GM04504 (cell line): ENCODE measurements at places on chromosomes 11 and 22.

- DNase-seq = no peak
These were observed 361.7 kb downstream of the INSC start for GRCh38 chr11:15476371-15476917.

GRCh38 chr11:27898166-27898565 lies 197.9 kb upstream of the BDNF start:
- no peak for DNase-seq

DNA sequence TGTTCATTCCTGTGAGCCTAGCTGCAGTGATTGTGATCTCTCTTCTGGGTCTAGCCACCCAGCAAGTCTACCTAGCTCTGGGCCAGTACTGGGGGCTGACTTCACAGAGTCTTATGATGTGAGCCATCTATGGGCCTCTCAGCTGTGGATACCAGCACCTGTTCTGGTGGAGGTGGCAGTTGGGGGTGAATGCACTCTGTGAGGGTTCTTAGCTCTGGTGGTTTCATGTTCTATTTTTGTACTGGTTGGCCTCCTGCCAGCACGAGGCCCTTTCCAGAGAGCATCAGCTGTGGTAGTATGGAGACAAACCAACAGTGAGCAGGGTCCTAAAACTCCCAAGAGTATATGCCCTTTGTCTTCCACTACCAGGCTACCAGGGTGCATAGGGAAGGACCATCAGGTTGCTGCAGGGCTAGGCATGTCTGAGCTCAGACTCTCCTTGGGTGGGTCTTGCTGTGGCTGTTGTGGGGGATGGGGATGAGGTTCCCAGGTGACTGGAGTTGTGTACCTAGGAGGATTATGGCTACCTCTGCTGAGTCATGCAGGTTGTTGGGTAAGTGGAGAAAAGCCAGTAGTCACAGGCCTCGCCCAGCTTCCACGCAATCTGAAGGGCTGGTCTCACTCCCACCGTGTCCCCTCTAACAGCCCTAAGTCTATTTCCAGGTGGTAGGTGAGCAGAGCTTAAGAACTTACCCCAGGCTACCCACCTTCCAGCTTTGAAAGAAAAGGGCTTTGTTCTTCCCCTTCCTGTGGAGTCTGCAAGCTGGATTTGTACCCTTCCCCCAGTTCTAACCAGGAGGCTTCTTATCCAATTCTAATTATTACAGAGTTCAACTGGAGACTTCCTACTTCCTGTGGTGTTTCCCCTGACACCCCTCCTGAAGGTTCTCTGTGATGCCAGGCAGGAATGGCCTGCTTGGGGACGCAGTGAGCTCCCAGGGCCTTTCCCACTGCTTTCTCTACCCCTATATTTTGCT lies 250.7 kb downstream of the LUZP2 start:
- no peak for DNase-seq

DNA sequence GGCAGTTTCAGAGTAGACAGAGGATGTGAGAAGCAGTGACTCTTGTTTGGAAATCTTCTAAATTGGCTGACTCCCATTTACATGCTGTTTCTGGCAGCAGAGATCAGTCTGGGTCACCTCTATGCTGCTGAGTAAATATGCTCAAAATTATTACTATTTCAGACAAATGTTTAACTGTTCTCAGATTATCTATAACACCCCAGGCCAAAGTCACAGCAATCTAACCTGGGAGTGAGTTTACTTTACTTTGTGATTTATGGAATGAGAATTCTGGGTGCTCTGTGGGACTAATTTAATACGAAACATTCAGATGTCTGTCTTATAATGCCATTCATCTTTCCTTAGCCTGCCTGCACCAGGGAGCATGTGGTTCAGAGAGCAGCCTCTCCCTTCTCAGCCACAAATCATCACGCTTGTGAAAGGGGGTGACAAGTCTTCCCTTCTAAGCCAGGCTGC lies 282.5 kb upstream of the MPPED2 start:
- DNase-seq = no peak

- DNase-seq = no peak
These were observed 4.0 kb downstream of the APOL4 start for GRCh38 chr22:36197514-36198146.

DNA sequence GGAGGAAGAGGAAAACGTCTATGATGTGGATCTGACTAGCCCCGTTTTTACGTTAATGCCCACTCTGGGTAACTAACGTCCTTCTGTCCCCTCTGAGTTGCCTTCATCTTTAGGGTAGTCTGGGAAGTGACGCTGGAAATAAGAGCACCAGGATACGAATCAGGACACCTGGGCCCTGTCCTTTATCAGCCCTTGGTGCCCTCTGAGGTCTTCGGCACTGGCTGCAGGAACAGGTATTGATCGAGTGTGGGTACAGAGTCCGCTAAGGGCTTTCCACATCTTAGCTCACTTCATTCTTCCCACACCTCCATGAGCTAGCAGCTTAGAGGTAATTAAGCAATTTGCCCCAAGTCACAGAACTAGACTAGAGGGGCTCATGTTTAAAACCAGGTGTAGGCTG lies 223.8 kb downstream of the DBX1 start:
- DNase-seq = no peak

DNA sequence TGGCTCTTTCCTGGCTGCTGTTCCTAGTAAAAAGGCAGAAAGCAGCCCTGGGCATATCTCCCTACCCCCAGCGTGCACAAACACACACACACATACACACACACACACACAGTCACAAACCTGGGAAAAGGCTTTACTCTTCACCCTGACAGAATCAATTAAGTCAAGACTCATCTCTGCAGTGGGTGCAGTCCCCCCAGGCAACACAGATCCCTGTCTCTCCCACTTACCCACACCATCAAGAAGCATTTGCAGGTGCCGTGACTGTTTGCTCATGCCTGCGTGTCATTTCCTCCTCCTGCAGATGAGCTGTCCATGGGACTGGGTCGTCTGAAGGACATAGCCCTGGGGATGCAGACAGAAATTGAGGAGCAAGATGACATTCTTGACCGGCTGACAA lies 28.6 kb downstream of the SNAP29 start:
- DNase-seq = no peak

- peak; percentile 71 for DNase-seq
These were observed 182.1 kb upstream of the SORL1-AS1 start for GRCh38 chr11:121634889-121635288.

- no peak for DNase-seq
These were observed 46.1 kb downstream of the ZBTB16 start for GRCh38 chr11:114105611-114106010.

GRCh38 chr11:123135863-123136446 lies 59.1 kb downstream of the CLMP start:
- DNase-seq = no peak

- DNase-seq = no peak
These were observed 17.0 kb downstream of the FADD start for GRCh38 chr11:70220136-70220535.

GRCh38 chr11:706957-707816 lies 1.2 kb downstream of the EPS8L2 start:
- no peak for DNase-seq

DNA sequence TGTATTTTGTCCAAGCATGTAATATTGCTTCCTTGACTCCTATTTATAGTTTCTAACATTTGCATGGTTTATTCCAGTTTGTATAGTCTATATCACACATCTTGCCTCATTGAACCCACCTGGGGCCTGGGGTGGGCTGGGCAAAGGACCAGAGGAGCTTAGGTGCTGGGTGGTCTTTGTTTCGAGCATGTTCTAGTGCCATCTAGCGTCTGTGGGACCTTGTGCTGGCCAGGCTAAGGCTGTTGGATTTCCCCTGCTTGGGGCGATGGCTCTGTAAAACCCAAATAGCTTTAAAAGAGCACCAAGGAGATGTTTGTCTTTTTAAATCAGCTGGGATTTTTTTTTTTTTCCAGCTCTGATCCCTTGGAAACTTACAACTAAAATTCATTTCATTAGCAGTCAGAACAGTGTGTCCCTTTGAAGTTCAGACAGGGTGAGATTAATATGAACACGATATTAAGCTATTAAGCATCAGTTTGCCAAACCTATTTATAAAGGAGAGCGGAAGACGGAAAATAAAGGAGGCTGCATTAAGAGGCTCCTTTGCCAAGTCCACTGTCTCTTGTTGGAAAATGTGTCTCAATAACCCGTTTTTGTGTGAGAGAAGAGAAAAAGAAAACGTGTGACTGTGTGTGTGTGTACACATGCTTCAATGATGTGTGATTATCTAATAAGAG lies 157.4 kb downstream of the COMMD9 start:
- DNase-seq = peak; percentile 11

GRCh38 chr11:18312663-18313420 lies 9.1 kb downstream of the HPS5 start:
- DNase-seq = peak; percentile 41

- no peak for DNase-seq
These were observed 61.8 kb upstream of the CRYBB3 start for GRCh38 chr22:25137577-25138525.

GRCh38 chr11:97883086-97883485 lies 1137.7 kb upstream of the CNTN5 start:
- no peak for DNase-seq

DNA sequence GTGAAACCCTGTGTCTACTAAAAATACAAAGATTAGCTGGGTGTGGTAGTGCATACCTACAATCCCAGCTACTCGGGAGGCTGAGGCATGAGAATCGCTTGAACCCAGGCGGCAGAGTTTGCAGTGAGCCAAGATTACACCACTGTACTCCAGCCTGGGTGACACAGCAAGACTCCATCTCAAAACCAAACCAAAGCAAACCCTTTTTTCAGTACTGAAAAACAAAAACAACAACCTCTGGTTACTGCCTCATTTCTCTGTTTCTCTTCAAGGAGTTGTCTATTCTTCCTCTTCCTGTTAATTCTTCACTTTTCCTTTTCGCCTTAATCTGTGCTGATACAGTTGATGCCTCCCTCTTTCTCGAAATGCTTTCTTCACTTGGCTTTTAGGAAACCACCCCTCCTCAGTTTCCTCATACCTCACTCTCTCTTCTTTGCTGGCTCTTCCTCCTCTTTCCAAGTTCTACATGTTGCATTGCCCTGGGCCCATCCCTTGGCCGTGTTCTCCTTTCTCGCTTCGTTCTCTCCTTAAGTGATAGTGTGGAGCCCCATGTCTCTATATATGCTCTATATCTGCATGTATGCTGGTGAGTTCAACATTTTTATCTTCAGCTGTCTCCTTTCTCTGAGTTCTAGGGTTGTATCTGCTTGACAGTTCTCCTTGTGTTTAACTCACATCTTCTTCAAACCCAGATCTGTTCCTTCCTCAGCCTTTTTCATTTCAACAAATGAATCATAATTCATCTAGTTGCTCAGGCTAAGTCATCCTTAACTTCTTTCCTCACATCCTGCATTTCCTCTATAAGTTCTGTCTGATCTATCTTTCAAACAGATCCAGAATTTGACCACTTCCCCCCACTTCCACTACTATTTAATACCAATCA lies 37.1 kb downstream of the NUCB2 start:
- no peak for DNase-seq

DNA sequence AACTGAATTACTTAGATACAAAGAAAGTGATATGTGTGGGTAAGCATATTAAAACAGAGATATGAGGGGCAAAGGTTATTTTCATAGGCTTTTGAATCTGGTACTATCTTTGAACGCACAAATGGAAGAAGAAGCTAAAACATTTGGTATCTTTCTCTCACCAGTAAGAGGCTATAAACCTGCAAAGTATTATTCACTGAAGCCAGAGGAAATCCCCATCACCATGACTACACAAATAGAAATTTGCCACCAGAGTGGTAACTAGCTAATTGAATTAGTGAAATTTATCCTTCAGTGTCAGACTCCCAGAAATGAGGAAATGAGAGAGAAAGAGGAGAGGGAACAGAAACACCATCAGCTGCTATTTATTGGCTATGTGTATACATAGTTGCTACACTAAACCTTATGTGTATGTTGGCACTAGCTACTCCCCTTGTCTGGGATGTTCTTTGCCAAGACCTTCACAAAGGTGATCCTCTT lies 503.4 kb downstream of the DLG2 start:
- no peak for DNase-seq

GRCh38 chr11:61914471-61915171 lies 2.7 kb downstream of the RAB3IL1 start:
- no peak for DNase-seq

- no peak for DNase-seq
These were observed 12.9 kb upstream of the CRY2 start for GRCh38 chr11:45834298-45834756.

DNA sequence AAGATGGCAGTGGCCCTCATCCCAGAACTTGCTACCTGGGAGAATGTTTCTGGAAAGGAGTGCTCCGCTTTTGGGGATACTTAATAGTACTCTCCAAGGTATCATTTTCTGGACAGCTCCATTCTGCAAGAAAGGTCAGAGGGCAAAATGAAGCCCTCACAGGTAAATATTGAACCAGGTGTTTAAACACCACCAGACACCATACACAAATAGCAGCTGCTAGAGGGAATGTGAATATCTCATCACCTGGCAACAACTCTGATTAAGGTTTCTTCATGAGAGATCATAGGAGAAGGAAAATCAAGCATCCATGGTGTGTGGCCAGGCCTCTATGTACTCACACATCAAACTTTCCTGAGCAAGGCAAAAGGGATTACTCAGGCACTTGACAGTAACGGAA lies 226.1 kb upstream of the FAT3 start:
- no peak for DNase-seq

- DNase-seq = no peak
These were observed 15.6 kb upstream of the C11orf91 start for GRCh38 chr11:33716243-33716642.

GRCh38 chr22:47006433-47006832 lies 244.0 kb downstream of the TBC1D22A start:
- DNase-seq = no peak

DNA sequence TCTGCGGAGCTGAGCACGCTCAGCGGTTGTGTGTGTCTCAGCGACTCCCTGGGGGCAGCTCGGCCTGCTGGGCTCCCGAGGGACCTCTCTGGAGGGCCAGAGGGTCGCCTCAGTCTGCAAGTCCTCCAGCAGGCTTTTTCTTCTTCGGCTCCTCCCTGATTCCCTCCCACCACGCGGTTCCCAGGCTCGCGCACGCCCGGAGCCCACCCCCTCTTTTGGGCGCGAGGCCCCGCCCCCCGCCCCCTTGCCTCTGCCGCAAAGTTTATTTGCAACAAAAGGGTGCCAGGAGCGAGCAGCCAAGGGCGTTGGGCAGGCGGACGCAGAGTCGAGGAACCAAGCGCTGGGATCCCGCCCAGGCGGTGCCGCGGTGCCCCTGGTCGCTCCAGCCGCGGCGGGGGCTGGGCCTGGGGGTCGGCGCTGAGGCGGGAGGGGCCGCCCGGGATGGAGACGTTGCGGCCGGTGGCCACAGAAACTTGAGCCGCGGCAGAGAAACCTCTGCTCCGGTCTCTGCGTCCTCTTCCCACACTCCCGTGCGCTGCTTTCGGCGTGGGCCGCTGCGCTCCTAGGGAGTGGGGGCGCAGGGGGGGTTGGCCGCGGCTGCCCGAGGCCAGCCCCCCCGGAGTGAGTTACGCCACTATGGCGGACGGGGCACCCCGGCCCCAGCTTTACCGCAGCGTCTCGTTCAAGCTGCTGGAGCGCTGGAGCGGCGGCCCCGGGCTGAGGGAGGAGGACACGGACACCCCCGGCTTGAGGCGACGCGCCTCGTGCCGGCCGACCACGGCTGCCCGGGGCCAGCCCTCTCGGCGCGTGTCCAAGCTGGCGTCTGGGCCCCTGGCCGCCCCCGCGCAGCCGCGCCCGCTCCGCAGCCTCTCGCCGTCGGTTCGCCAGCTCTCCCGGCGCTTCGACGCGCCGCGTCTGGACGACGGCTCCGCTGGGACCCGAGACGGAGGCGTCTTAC lies at the start of gene ARHGEF17:
Gene ARHGEF17 (plus strand): TSS at position 274 of the 958 bp plus-strand sequence. CDS start 363 bp downstream, at position 637.
- DNase-seq = no peak
